ENCODE measurements at places on chromosomes 2 and 18.

DNA sequence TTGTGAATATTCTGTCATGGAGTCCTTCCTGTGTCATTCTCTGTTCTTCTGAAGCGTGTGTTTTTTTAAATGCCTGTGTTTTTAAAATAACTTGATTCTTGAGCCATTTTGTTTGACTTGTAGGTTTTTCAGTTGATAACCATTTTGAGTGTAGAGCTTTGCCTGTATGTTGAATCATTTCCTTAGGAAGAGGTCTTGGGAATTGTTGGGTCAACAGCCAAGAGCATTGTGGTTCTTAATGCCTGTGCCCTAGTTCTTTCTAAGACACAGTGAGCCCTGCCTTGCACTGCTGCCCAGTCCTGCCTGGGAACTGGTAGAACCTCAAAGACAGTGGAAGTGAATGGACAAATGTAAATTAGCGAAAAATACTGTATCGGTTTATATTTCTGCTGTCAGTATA lies 25.9 kb downstream of the RAB12 start:
- DNase-seq, result no peak

GRCh38 chr2:156890529-156891148 lies 366.9 kb upstream of the GALNT5 start:
- DNase-seq, result no peak

- DNase-seq, result no peak
Observed at GRCh38 chr2:237870754-237871651, 11.6 kb downstream of the RAMP1 start.

- DNase-seq, result no peak
Observed at GRCh38 chr2:70073493-70073892, 13.8 kb upstream of the PCBP1 start.

DNA sequence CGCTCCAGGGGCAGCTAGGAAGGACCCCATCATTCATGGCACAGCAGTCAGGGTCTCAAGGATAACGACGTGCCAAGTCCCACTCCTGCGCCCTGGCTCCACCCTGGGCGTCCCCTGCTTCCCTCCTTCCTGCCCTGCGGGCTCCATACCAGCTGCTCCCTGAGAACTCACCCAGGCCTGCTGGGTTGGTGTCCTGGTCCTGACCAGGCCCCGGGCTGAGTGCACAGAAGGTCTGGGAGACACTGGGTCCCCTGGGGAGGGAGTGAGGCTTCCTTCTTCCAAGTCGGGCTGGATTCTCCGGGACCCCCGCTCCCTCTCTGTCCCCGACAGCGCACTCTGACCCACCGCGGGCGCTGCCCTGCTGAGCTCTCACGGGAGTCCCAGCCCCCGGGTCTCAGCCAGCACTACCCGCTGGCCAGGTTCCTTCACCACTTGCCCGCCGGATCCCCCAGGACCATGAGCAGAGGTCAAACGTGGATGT lies 160.2 kb downstream of the PXDN start:
- DNase-seq, result no peak

GRCh38 chr2:241558532-241559322 lies at the start of gene BOK:
BOK (plus strand) TSS chr2:241558745; CDS start chr2:241559484, 739 bp downstream.
- no peak for DNase-seq

- DNase-seq, result no peak
Observed at GRCh38 chr2:236166796-236167296, 1.3 kb downstream of the GBX2 start.

DNA sequence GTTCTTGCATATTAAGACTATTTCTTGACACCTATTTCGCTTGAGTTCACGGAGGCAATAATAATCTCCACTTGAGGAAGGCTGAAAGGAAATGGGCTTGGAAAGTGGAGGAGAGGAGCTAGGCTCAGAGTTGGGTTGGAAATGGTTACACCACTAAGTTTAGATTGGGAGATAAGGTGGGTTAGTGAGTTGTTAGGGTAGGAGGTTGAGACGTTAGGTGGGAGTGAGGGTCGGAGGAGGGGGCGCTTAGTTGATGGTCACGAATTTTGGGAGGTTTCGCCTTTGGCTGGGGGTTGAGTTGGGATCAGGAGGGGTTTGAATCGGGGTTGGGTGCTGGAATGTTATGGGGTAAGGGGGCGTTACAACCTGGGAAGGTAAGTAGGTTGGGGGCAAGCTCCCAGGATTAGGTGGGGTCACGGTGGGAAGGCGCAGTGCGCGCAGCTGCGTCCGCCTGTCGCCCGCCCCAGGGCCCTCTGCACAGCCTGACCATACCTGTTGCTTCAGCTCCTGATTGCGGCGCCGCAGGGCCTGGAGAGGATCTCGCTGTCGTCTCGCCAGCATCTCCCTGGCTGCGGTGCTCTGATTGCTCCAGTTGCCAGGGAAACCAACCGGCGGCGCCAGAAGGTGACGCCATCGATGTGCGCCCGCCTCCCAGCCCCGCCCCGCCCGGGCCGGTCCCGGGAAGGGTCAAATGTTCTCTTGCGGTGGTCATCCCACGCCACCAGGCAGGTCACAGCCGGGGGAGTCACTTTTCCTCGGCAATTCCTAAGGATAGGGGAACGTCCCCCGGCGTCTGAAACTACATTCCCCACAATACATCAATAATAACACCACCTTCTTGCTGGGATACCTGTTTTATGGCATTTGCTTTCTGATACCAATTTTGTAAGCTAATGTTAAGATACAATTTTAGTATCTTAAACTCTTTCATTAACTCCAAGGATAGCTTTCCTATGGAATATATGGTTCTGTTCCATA lies at the start of gene NPHP1:
Gene NPHP1, minus strand, starts transcription at position 606 of the 978 bp plus-strand sequence. Its CDS starts 45 bp downstream, at position 561.
- DNase-seq, result peak; percentile 83

DNA sequence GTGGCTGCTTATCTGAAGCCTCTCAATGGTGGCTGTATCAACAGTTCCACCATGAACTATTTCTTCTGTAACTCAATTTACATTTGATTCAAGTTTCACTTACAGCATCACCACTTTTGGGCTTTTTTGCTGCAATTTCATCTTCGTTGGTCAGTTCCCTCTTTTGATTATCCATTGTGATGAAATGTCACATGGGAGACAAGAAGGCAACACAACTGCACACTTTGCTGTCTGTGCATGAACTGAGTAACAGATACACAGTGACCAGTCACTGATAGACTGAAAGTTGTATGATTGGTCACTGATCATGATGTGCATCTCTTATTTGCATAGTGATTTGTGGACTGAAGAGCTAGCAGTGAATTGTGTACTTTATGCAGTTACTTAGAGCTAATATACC lies 130.7 kb upstream of the RNF152 start:
- no peak for DNase-seq

GRCh38 chr2:230891064-230891463 lies 26.3 kb downstream of the ITM2C start:
- no peak for DNase-seq

DNA sequence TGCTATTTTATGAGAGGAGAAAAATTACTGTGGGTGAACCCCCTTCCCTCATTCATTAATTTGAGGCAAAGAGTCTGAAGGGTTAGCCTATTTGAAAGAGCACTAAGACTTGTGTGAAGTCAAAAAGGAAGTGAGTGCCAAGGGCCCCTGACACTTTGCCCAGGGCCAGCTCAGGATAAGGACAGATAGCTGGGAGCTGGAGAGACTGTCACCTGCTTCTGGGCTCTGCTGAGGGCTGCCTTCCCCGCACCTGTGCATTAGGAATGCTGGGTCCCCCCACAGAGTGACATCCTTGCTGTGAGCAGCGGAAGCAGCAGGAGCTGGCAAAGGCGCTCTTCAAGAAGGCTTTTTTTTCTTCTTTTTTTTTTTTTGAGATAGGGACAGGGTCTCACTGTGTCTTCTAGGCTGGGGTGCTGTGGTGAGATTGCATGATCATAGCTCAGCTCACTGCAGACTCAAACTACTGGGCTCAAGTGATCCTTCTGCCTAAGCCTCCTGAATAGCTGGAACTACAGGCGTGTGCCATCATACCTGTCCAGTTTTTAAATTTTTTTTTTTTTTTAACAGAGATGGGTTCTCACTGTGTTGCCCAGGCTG lies 148.3 kb downstream of the AQP4 start:
- no peak for DNase-seq

DNA sequence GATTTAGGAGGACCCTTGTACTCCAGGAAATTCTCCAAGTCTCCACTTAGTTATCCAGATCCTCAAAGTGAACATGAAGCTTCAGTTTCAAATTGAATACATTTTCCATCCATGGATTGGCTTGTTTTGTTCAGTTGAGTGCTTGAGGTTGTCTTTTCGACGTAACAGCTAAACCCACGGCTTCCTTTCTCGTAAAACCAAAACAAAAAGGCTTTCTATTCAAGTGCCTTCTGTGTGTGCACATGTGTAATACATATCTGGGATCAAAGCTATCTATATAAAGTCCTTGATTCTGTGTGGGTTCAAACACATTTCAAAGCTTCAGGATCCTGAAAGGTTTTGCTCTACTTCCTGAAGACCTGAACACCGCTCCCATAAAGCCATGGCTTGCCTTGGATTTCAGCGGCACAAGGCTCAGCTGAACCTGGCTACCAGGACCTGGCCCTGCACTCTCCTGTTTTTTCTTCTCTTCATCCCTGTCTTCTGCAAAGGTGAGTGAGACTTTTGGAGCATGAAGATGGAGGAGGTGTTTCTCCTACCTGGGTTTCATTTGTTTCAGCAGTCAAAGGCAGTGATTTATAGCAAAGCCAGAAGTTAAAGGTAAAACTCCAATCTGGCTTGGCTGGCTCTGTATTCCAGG lies at the start of gene CTLA4:
Gene CTLA4, plus strand, starts transcription at position 211 of the 640 bp plus-strand sequence. Its CDS starts 172 bp downstream, at position 383.
- peak; percentile 69 for DNase-seq

- no peak for DNase-seq
Observed at GRCh38 chr2:17476064-17476463, 42.2 kb downstream of the RAD51AP2 start.

- DNase-seq, result no peak
Observed at GRCh38 chr2:231315896-231316295, 79.6 kb upstream of the B3GNT7 start.

DNA sequence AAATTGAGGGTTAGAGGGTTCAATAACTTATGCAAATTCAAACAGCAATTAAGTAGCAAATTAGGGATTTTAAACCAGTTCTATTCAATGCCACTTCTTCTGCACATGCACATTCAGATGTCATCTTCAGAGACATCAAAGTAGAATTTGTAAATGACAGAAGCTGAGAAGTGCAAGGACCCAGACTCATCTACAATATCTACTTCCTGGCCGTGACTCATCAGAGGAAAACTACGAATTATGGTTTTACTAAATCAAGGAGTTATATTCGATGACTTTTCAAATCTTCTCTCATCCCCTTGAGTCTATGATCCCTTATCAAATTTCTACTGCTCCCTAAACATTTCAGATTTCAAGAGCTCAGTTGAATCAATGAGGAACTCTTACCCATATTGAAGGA lies 20.0 kb upstream of the STAT4 start:
- peak; percentile 32 for DNase-seq

DNA sequence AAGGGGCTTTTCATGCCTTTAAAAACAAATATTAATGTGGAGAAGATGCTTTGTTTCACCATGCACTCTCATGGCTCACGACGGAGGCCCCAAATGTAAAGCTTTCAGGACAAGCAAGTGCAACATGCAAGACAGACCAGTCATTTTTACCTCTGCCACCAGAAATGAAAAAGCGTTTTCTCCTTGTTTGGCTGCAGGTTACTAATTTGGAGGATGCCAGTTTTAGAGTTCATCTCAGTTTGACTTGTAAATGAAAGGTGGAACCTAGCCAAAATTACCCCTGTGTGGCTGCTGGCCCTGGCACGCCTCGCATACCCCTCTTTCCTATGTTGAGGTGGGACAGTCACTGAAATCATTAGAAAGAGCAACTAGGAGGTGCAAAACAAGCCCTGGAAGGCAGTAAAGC lies 138.6 kb downstream of the BCL2 start:
- DNase-seq, result no peak

DNA sequence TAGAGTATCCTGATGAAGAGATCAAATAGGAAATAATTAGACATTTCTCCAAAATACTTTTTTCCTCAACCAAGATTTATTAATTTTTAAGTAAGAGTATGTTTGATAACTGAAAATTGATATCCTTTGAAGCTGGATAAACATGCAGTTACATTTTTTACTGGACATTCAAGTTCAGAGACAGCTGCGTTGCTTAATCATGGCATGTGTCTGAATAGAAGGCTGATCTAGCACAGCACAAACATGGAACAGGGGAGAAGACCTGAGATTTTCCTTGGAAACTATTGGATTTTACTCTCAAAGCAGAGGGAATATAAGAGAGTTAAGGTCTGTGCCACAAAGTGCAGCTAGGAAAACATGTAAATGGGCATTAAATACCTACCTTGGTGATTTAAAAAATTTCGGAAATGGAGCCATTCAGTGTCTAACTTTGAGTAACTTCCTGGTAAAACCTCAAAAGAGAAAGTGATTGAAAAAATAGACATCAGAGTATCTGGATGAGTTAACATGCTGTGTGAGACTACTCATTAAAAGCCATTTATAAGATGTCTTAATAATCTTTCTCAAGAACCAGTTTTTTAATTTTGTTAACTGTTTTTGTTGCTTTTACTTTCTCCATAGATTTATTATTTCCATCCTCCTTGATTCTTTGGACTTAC lies 31.8 kb downstream of the CRIM1 start:
- no peak for DNase-seq

DNA sequence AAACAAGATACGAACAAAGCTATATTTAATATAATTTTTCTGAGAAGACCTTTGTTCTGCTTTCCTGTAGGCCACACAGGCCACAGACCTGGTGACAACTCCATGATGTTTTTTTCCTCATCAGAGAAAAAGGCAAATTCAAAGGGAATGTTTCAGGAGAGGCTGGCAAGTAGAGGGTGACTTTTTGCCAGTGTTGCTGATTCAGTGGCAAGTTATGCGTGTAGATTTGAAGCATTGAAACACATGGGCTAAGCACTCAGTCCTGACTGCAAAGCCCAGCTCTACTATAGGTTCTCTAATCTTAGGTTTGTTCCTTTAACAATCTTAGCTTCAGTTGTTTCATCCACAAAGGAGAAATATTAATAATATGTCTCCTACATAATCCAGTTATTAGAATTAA lies 499.8 kb downstream of the SUCLG1 start:
- DNase-seq, result no peak

- no peak for DNase-seq
Observed at GRCh38 chr2:133957724-133958480, 296.0 kb upstream of the MGAT5 start.

GRCh38 chr2:100262555-100263320 lies 59.6 kb downstream of the LONRF2 start:
- peak; percentile 27 for DNase-seq

GRCh38 chr2:73970850-73971471 lies 13.7 kb upstream of the TET3 start:
- DNase-seq, result peak; percentile 58

- no peak for DNase-seq
Observed at GRCh38 chr2:137190411-137191195, 425.3 kb downstream of the THSD7B start.

GRCh38 chr2:134259571-134259970 lies 5.7 kb downstream of the MGAT5 start:
- DNase-seq, result no peak

DNA sequence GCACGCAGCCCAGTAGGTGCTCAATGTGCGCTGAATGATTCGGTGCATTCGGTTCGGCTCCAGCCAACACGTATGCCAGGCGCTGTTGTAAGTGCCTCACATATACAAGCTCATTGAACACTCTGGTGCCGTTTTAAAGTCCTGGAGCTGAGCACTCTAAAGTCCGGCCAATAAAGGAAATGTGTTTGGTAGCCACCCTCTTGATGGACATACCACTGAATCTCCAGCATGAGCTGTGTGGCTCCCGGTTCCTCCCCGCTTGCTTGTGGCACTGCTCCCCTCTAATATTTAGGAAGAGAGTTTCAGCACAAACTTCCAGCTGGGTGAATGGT lies 112.1 kb downstream of the MCFD2 start:
- no peak for DNase-seq

GRCh38 chr18:1578505-1578904 lies 673.8 kb downstream of the ADCYAP1 start:
- DNase-seq, result no peak

- DNase-seq, result no peak
Observed at GRCh38 chr2:145230546-145230945, 710.6 kb upstream of the ZEB2 start.
